Epithelial cell of alveolus of lung (primary cell): ENCODE measurements at places on chromosomes 6 and 20. TPM values are rescaled to one million over a fixed set of nuclear protein-coding genes. Genes with fewer than 3 reads are reported as not detected.

PPP1R3G gene
- total RNA-seq, result 0.65 and 0.96 TPM in 2 replicates

SLC35F1 gene
- under 0.01 TPM in 1 of 2 replicates, not detected in the other for total RNA-seq

UST gene
- 8.9 and 10.5 TPM in 2 replicates for total RNA-seq

CST5 gene
- 0.13 TPM in 1 of 2 replicates, not detected in the other for total RNA-seq

RANBP9 gene
- 21.1 and 32.5 TPM in 2 replicates for total RNA-seq

HLA-G gene
- 0.91 TPM in 1 of 2 replicates, not detected in the other for total RNA-seq

LIN28B gene
- total RNA-seq, result not detected in 2 replicates

CLPSL1 gene
- total RNA-seq, result not detected in 2 replicates

BEND6 gene
- total RNA-seq, result 4.1 and 5.3 TPM in 2 replicates
